Activated T-cell treated with anti-CD3 and anti-CD28 coated beads, Interleukin-2, amount 50 U/mL, for 72 hours (primary cell): ENCODE measurements at places on chromosomes 16 and 17.

GRCh38 chr17:29571883-29572681 is 3.6 kb downstream of the TP53I13 start:
- no peak for DNase-seq

- DNase-seq, result no peak
Observed at GRCh38 chr16:79213214-79213613, 387.3 kb downstream of the MAF start.

GRCh38 chr17:39173526-39174274 is 7.7 kb upstream of the ARL5C start:
- no peak for DNase-seq

GRCh38 chr16:2482708-2483534 is 8.0 kb downstream of the TBC1D24 start:
- DNase-seq, result no peak

GRCh38 chr16:28161626-28162025 is 50.1 kb downstream of the XPO6 start:
- DNase-seq, result no peak

- peak; percentile 77 for DNase-seq
Observed at GRCh38 chr16:10738231-10739077, 5.2 kb upstream of the NUBP1 start.

- DNase-seq, result no peak
Observed at GRCh38 chr16:52696126-52696525, 149.2 kb upstream of the TOX3 start.

DNA sequence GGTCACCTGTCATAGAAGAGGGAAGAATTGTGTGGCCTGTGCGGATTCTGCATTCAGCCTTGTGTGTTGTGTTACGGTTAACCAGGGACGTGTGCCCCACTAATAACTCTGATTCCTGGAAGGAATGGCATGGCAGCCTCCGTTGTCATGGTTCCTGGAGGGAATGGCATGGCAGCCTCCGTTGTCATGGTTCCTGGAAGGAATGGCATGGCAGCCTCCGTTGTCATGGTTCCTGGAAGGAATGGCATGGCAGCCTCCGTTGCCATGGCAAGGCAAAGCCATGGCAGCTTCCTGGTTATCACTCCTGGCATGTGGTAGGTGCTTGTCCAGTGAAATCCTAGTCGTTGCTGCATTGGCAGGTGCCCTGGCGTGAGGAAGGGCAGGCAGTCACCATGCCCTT is 8.9 kb downstream of the SPG7 start:
- DNase-seq, result no peak

DNA sequence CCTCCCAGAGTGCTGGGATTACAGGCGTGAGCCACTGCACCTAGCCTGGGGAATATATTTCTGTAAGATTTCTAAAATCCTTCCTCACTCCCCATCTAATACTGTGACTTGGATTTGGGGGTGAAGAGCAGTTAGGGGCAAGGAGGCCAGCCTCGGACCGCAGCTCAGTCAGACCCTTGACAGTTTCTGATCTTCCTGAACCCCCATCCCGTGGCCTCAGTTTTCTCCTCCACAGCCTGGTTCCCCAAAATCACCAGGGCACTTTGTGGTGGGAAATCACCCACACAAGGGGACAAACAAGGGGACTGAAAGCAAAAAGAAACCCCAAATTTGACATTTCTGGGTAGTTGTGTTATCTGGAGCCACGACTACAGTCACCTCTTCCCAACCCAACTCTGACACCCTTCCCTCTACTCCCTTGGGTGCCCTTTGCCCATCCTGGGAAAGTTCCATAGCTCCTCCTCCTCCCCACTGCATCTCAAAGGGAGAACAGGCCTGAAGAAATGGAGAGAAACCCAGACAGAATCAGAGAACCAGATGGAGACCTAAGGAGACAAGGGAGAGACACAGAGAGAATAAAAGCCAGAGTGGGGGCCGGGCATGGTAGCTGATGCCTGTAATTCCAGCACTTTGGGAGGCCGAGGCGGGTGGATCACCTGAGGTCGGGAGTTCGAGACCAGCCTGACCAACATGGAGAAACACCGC is 2.8 kb upstream of the STAT5A start:
- no peak for DNase-seq

- no peak for DNase-seq
Observed at GRCh38 chr17:77151186-77151585, 10.4 kb downstream of the SEC14L1 start.

GRCh38 chr16:70765491-70765890 is 35.5 kb downstream of the VAC14 start:
- no peak for DNase-seq

DNA sequence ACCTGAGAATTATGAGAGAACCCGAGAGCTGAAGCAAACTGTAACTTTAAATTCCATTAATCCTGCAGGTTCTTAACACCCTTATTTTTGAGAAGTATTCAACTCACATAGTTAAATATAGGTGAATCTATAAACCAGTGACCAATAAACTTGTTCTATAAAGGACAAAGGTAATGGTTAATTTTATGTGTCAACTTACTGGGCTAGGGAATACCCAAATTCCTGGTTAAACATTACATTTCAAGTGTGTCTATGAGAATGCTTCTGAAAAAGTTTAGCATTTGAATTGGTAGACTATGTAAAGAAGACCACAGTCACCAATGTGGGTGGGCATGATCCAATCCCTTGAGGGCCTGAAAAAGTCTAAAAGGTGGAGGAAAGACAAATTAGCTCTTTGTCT is 99.1 kb downstream of the KCNJ2 start:
- no peak for DNase-seq

GRCh38 chr17:82371333-82372248 is at the start of gene UTS2R:
TSS of gene UTS2R (plus strand) at chr17:82371765. CDS start at chr17:82374325, 2,560 bp downstream.
- no peak for DNase-seq

- DNase-seq, result no peak
Observed at GRCh38 chr17:50319306-50320004, 26.5 kb upstream of the XYLT2 start.

DNA sequence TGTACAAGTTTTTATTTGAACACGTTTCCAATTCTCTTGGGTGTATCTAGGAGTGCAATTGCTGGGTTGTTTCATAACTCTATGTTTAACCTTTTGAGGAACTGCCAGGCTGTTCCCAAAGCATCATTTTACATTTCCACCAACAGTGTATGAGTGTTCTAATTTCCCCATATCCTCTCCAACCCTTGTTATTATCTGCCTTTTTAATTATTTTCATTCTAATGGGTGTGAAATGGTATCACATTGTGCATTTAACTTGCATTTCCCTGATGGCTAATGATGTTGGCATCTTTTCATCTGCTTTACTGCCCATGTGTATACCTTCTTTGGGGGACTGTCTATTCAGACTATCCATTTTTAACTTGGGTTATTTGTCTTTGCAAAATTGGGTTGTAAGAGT is 104.2 kb downstream of the USP31 start:
- DNase-seq, result no peak

DNA sequence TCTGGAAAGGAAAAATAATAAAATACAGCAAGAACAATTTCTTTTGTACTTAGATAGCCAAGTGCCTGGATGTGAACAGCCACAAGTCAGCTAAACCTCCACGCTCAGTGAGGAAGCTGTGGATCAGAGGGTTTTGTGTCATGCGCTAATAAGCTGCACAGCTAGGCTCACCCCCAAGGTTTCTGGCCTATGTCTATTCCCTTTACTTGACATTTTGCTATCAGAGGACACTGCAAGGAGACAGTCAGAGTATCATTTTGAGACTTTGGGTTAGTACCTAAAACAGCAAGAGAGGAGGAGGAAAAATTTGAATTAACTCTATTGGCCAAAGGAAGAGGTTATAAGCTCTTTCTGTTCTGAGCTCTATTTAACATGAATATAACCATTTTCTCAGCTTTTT is 139.3 kb downstream of the KCNJ2 start:
- DNase-seq, result no peak

- peak; percentile 86 for DNase-seq
Observed at GRCh38 chr16:4116325-4117249, at the start of gene ADCY9. TSS of gene ADCY9 (minus strand) at chr16:4116442. CDS start at chr16:4115442, 1,000 bp downstream.

DNA sequence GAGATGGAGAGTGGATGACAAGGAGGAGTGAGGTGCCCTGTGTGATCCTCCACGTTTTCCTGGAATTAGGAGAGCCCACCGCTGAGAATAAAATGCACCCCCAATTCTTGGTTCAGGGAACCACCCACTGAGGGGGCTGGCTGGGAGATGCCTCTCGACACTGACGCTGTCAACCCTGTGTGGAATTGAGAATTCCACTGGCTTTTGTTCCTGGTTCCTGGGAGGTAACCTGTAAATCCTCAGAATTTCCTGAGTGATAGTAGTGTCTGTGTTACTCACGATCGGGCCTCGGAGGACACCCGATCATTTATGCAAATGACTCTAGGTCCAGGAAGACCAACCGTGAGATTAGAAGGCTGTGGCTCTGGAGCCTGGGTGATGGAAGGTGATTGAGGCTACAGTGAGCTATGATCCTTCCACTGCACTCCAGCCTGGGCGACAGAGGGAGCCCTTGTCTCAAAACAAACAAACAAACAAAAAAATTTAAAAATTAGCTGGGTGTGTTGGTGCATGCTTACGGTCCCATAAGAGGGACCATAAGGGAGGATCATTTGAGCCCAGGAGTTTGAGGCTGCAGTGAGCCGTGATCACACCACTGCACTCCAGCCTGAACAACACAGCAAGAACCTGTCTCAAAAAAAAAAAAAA is 11.7 kb upstream of the PRPSAP1 start:
- no peak for DNase-seq

- DNase-seq, result no peak
Observed at GRCh38 chr16:65793781-65794180, 572.7 kb upstream of the CDH5 start.

DNA sequence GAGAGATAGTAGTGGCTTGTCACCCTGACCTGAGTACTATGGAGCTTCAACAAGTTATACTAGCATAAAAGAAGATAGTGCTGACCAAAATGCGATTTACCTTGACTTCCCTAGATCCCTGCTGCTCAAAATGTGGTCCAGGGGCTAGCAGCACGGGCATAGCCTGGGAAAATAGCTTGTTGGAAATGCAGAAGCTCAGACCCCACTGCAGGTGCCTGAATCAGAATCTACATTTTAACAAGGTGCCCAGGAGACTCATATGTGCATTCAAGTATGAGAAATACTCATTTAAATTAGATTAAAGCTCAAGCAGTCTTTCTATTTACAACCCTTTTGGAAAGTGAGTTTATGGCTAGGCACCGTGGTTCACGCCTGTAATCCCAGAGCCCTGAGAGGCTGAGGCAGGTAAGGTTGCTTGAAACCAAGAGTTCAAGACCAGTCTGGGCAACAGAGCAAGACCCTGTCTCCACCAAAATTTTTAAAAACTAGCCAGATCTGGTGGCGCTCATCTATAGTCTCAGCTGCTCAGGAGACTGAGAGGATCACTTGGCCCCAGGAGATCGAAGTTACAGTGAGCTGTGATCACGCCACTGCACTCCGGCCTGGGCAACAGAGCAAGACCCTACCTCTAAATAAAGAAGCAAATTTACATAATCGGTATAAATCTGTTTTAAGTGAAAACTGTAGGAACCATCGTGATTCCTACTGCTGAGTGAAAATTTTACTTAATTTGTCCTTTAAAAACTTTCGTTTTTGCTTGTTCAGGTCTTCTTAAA is 7.3 kb downstream of the APOH start:
- no peak for DNase-seq

DNA sequence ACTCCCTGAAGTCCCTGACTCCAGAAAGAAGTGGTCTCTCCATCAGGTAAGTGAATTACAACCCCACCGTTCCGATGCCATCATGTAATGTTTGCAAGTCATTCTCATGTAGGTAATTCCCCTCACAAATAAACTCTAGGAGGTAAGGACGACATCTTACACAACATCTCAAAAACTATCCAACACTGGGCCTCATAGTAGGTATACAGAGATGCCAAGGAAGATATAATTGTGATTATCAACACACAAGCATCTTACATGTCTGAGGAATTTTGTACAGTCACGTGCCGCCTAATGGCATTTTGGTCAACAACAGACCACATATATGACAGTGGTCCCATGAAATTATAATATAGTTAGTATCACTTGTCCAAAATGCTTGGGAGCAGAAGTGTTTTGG is 7.4 kb downstream of the GCSH start:
- DNase-seq, result no peak

DNA sequence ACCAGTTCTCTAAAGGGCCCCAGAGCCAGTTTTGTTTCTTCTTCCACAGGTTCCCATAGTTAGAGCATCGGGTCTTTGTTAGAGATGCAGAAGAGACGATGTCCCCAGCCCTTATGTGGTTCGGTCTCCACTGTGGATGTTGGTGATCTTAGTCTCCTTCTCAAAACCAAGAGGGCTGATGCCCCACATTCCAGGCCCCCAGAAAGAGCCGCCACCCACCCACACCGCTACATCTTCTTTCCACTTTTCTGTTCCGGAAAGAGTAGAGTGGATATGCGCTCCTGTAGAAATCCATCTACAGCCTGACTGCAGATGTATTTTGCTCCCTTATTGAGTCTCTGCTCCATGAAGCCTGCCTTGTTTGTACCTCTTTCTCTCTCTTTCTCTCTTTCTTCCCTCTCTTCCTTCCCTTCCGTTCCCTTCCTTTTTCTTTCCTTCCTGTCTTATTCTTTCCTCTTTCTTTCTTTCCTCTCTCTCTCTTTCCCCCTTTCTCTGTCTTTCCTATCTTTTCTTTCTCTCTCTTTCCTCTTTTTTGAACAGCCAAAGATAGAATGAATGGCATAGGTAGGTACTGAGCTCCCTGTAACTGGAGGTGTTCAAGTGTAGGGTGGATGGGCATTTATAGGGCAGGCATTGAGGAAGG is 224.3 kb downstream of the SEC14L1 start:
- DNase-seq, result no peak

- DNase-seq, result no peak
Observed at GRCh38 chr17:63488851-63489250, 12.0 kb downstream of the ACE start.

DNA sequence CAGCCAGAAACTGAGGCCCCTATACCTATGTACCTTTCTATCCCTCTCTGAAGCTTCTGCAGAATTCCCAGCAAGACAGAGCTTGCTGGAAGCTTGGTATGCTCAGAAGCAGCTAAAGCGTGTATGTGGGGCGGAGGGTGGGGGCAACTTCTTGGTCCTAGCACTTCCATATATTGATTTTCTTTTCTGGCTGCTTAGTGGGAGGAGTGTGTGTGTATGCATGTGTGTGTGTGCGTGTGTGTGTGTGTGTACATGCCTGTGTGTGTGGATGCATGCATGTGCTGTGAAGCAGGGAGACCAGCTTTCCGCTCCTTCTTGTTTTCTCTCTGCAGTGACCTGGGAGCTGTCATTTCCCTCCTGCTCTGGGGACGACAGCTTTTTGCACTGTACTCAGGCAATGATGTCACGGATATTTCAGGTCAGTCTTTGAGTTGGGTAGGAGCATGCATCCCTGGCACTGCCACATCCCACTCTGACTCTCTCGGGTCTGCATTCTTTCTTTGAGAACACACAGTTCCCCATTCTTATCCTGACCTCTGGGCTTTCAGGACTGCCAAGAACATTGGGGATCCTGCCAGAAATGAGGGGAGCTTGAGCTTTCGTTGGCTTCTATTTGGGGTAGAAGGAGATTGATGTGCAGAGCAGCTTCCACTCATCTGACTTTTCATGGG is 10.7 kb downstream of the HPR start:
- DNase-seq, result no peak

DNA sequence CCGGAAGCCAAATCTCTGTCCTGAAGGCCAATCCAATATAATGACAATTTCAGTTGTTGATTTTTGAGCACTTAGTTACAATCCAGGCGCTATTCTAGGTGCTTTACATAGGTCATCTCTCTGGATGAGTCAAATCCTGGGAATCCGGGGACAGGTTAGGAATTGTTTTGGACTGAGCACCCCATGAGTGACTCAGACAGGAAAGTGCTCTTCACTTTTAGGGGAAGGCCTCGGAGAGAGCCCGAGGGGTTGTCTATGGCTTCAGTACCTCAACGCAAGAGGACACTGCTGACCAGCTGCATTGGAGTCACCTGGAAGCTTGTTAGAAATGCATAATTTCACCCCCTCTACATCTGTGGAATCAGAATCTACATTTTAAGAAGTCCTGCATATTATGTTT is 108.8 kb downstream of the IRX5 start:
- no peak for DNase-seq
